Chondrocyte (in vitro differentiated cells): ENCODE measurements at places on chromosomes 7 and 10.

DNA sequence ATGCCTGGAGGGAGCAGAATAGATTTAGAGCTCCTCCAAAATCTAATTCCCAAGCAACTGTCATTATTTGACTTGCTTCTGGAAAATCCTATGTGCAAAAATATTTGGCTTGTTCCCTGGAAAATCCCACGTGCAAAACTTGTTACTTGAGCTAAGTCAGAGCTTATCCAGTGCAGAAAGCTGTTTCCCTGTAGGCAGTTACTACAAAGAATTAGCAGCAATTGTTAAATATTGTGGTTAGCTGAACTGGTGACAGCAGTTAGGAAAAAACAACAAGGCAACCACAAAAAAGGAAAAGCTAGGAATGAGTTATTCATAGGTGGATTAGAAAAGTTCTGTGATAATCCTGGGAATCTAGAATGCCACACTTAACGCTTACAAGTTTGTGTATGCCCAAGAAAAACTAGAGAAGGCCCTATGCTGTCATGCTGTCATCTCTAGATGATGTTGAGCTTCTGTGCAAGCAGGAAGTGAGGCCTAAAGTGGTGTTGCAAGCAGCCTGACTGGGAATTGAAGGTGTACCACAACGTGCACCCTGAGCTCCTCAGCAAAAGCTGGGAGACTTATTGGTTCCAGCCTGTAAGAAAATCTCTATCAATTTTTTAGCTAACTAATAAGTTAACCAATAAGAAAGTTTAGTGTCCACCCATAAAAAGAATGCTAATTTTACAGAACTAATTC is 738.6 kb upstream of the LRRTM3 start:
- no peak for DNase-seq

DNA sequence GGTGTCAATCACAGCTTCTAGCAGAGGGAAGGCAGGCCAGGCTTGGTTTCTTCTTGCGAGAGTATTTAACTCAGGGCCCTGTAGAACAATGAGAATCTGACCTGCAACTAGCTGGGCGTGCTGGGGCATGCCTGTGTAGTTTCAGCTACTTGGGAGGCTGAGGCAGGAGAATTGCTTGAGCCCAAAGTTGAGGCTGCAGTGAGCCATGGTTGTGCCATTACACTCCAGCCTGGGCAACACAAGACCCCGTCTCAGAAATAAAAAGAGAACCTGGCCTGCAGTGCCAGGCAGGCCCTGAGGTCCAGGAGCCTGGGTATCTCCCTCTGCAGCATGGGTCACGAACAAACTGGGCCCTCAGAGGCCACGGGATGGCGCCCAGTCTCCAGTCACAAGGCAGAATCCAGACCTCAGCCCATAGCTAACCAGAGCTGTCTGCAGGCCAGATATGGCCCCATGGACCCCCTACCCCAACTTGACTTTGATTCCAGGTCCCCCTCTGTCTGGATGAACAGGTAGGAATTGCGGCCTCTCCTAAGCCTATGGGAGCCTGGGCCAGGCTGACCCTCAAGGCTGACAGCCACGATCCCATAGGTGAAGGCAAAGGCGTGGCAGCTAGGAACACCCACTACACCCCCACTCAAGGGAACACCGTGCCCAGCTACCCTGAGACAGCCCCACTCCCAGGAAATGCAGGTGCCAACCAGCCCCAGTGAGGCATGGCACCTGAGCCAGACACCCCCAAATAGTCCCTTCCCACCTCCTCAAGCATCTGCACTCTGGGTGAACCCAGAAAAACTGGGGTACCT is 102.7 kb upstream of the TNRC18 start:
- DNase-seq, result no peak

GRCh38 chr7:66185680-66186187 is 19.4 kb upstream of the TPST1 start:
- DNase-seq, result no peak

DNA sequence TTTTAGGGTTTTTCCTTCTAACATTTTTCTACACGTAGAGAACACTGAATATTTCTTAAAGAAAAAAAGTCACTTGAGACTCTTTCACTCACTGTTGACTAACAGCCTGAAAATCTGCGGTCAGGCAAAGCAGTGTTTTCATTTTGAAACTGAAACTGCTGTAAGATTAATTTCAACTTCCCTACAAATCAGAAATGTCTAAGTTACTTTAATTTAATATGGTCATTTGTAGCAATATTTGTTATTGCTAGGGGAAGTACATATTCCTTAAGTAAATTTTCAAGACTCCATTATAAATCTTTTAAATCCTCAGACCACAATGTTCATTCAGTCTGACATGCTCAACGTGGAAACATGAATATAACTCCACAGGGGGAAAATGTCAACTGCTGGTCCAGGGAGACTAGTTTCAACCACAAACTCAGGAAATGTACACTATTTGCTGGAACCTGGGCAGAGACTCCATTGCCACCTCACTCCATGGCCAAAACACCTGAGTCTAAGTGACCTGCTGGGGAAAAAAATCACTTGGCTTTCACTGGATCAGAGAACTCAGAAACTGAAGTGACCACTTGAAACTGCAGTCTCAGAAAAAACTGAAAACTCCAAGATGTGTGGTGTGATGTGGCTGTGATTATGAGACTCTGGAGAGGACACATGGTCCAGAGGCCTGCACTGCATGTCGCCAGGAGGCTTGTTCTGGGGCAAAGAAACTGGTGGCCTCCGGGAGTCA is 161.2 kb downstream of the TAX1BP1 start:
- DNase-seq, result no peak

- no peak for DNase-seq
Observed at GRCh38 chr10:74681917-74682627, 144.3 kb upstream of the KAT6B start.
